ENCODE measurements at places on chromosomes 5 and 9. TPM values are rescaled to one million over a fixed set of nuclear protein-coding genes. Genes with fewer than 3 reads are reported as not detected.

Gene OLFM1
- 0.17 TPM for total RNA-seq

Gene ANKRD31
- total RNA-seq, result under 0.01 TPM

Gene FOXD1
- total RNA-seq, result 18.3 TPM

Gene IL7R
- 14.0 TPM for total RNA-seq

Gene GRIN1
- total RNA-seq, result not detected

Gene PPP1R26
- total RNA-seq, result 7.9 TPM

Gene GRIN3A
- not detected for total RNA-seq

Gene SLC4A9
- total RNA-seq, result not detected

Gene SV2C
- not detected for total RNA-seq

Gene MELK
- 45.6 TPM for total RNA-seq

Gene ANGPTL2
- 4.6 TPM for total RNA-seq

Gene SPATA6L
- under 0.01 TPM for total RNA-seq

Gene TRPM3
- not detected for total RNA-seq

Gene CD180
- total RNA-seq, result not detected

Gene RASEF
- not detected for total RNA-seq

Gene BTNL9
- total RNA-seq, result not detected
